CD4-positive, CD25-positive, alpha-beta regulatory T cell (primary cell): ENCODE measurements at places on chromosomes 7 and 10.

GRCh38 chr7:112431803-112432202 lies 18.5 kb upstream of the IFRD1 start:
- no peak for DNase-seq

DNA sequence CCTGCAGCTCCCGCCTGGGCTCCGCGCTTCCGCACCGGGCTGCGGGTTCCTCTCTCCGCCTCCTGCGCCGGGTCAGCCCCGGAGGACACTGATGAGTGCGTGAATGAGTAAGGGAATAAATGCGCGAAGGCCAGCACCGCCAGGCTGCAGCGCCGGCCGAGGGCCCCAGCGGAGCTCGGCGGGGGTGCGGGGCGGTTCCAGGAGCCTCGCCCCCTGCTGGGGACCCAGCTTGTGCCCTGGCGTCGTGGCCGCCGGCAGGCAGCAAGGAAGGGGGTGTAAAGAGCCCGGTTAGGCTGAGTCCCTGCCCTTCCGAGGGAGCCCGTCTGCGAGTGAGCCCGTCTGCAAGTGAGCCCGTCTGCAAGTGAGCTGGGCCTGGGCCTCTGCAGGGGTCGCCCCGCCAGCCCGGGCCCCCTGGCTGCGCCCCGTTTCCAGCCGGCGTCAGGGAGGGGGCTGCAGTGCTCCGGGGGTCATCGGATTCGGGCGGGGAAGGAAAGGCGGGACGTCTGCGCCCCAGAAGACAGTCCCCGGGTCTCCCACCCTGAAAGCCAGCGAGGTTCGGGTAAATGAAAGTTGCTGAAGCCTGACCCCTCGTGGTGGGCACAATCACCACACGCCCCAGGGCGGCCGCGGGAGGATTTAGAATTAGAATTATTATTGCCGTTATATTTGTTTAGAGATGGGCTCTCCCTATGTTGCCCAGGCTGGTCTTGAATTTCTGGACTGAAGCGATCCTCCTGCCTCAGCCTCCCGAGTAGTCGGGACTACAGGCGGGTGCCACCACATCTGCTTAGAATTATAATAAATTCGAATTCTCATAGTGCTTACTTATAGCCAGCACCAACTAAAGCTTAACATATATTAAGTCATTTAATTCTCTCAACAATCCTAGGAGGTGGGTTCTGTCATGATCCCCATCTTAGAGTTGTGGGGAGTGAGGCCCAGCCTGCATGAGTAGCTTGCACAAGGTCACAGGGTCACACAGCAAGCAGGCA lies 8.6 kb upstream of the CRYGN start:
- peak; percentile 54 for DNase-seq

- DNase-seq: no peak
Observed at GRCh38 chr7:45938626-45939302, 17.7 kb upstream of the IGFBP3 start.

DNA sequence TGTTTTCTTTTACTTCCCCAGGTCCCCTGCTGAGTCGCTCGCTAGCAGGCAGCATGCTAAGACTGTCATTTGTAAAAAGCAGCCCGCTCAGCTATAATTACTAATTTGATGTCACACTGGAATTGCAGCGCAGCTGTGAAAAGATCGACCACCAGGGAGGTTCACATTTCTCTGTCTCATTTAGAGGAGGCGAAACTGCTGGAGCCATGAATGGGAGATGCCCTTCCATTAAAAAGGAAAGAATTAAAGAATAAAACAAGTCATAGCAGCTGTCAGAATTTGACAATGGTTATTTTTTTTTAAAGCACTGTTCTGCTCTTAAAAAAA lies 153.5 kb downstream of the PIP4K2A start:
- no peak for DNase-seq

- DNase-seq: no peak
Observed at GRCh38 chr7:97731736-97732564, at the start of gene TAC1. Gene TAC1, plus strand, starts transcription at chr7:97732086. Its CDS starts 527 bp downstream, at chr7:97732613.

DNA sequence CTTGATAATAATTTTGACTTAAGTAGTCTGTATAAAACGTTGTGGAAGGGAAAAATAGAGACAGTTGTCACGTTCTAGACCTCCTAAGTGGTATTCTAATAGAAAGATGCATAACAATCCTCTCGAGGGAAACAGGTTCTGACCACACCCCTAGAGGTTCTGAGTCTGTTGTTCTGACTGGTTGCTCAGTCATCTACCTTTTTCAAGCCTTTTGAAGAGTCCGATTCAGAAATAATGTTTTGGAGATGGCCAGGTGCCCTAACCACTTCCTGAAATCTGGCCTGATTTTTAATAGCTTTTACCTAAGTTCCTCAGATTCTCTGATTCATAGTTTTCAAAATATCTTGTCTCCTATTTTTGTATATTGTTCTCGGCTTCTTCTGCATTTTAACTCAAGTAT lies 175.6 kb downstream of the HDAC9 start:
- DNase-seq: no peak

- no peak for DNase-seq
Observed at GRCh38 chr7:77386165-77386822, 29.9 kb downstream of the GSAP start.

DNA sequence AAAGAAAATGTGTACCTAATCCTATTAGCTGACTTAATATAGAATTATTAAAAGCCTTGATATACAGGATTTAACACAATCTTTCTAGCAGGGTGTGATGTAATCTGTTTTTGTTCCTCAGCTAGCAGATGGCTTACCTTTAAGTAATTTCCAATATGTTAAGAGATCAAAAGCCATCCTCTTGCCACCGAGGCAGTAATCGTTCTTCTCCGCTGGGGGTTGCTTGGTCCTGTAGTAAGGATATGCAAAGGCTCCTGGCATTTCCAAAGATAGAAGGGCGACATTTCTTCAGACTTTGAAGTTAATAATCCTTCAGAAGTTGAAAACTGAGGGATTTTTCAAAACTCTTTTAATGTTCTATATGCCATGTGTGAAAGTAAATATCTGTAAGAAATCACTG lies 156.4 kb downstream of the FZD1 start:
- no peak for DNase-seq

GRCh38 chr7:70703785-70704184 lies 428.2 kb upstream of the GALNT17 start:
- DNase-seq: no peak

GRCh38 chr7:39228946-39229345 lies 251.2 kb downstream of the POU6F2 start:
- DNase-seq: no peak
